Temporal lobe (tissue), 4 donors: ENCODE measurements at places on chromosomes 2 and 18. TPM values are rescaled to one million over a fixed set of nuclear protein-coding genes. Genes with fewer than 3 reads are reported as not detected.

CCDC141 gene
- total RNA-seq, result 1.5 TPM

ALPP gene
- not detected for total RNA-seq

ACADL gene
- 4.7 TPM for total RNA-seq

PLCD4 gene
- total RNA-seq, result 0.25 TPM

FHOD3 gene
- 41.6 TPM for total RNA-seq

EVA1A gene
- total RNA-seq, result 0.98 TPM
